ENCODE measurements at places on chromosomes 7 and 10.

GRCh38 chr7:47408675-47409074 is 173.2 kb downstream of the TNS3 start:
- no peak for DNase-seq

DNA sequence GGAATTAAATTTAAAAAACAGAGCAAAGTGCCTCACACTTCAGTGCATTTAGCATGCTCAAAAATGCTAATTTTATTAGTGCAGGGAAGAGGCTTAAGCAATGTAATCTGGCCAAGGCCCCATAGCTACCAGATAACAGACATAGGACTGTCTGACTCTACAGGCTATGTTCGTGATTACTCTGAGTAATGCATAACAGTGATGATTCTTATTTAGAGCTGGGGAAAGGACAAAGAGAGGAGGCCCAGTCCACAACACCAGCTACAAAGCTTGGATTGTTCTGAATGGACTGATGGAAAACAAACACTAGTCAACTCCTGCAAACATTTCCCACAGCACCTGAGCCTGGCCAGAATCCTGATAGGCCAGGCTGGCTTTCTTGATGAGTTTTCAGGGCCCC is 8.4 kb upstream of the CH25H start:
- no peak for DNase-seq

DNA sequence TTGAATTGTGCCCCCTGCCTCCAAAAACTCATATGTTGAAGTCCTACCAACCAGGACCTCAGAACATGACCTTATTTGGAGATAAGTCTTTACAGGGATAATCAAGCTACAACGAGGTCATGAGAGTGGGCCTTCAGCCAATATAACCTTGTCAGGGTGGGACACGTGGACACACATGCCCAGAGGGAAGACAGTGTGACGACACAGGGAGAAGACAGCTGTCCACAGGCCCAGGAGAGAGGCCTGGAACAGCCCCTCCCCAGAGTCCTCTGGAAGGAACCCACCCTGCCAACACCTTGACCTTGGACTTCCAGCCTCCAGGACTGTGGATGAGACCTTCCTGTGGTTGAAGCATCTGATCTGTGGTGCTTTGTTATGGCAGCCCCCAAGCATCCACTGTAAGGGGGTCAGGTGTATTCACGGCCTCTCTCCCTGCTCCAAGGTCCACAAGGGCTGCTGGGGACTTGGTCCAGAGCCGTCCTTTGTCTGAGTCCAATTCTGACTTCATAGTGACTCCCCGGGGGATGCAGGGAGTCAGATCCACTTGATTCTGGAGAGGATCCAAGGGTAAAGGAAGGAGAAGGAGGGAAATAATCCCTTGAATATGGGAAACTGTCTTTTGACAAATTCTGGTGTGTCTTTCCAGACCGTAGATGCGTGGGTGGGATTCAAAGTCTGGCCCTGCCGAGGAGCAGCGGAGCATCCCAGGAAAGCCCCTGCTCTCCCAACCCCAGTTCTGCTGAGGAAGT is 7.0 kb downstream of the CALML3 start:
- no peak for DNase-seq

- DNase-seq = no peak
Measured at GRCh38 chr7:108385834-108386422, 70.3 kb downstream of the NRCAM start.

DNA sequence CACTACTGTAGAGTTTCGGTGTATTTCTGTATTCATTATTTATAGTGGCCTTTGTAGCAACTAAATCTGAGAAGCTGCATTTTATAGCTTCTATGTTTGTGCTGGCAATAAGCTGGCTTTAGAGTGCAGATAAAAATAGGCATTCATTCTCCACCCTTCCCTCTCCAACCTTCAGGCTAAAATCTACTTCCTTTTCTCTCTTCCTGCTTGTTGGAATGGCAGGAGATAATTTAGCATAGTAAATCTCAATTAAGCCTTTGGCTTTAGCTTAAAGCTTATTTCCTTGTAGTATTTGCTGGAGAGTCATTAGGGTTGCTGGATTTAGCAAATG is 58.5 kb downstream of the CPVL start:
- no peak for DNase-seq

GRCh38 chr10:51125518-51125917 is 51.2 kb downstream of the PRKG1 start:
- no peak for DNase-seq

DNA sequence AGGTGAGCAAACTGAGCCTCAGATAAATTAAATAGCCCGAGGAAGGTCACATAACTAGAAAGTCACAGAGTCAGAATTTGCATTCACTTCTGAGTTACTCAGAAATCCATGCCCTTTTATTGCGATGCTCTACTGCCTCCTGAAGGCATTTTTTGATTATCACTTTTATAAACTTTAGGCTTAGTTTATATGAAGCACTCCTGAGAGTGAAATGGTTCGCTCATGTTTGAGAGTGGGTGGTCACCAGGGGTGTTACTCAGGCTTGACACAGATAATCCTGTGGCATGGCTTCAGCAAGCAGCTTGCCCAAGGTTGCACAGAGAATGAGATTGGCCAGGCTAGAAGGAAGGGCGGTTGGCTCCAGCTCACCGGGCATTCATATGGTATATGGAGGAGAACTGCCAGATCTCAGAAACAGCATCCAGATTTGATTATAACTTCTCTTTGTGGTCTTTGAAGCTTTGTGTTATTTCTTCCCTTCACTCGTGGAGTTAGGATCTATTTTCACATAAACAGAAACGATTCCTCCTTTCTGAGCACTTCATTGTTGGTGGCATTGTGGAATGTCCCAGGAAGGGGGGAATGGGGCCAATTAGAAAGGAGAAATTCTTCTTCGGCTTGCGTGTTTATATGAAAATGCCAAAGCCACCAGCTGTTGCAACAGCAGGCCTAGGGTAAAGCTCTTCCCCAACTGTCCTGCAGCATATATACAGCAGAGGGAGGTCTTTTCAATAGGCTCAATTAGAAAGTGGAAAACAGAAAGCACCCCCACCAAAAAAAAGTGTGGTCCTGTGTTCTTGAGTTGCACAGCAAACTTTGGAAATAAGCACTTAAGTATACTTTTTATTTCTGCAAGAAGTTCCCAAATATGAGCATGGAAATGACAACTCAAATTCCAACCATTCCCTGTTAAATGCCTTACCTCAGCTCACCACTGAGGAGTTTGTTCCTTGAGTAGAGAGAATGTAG is 628.8 kb downstream of the SUGCT start:
- DNase-seq = no peak

DNA sequence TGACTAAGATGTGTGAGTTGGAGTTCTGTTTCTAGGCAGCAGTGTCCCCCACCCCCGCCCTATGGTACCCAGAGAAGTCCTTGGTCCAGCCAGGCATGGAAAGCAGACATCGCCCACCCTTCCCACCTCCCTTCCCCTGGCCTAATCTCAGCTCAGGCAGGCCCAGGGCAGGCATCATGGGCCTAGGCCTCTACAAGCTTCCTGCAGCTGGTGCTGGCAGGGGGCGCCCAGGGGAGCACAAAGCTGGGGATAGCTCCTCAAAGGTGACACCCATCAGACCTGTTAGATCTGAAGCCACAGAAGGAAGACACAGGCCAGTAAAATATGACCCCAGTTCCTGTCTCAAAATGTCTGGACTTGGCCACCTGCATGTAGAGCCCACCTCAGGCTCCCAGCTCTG is 18.9 kb upstream of the UNC5B start:
- DNase-seq = no peak

DNA sequence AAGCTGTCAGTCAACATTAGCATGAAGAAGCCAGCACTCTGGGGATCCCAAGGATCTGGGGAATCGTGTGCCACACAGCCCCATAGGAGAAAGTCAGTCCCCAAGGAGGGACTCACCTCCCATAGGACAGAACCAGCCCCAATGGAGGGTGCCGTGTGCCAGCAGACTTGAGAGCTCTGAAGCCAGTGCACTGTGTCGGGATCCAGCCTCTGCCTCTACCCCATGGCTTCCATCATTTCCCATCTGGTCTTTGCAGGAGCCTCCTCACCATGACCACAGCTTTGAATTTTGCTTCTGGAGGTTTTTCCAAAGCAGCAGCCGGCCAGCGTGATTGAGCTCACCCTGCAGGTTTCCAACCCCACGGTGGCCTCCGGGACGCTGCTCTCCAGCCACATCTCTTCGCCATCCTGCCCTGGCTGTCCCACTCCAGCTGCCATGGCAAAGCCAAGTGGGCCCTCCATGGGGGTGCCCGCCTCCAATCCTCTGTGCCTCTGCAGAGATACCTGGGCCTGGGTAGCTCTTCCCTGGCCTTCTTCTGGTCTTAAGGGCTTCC is 171.8 kb upstream of the SHH start:
- DNase-seq = no peak

- no peak for DNase-seq
Measured at GRCh38 chr7:36303202-36304098, 86.2 kb upstream of the ANLN start.

DNA sequence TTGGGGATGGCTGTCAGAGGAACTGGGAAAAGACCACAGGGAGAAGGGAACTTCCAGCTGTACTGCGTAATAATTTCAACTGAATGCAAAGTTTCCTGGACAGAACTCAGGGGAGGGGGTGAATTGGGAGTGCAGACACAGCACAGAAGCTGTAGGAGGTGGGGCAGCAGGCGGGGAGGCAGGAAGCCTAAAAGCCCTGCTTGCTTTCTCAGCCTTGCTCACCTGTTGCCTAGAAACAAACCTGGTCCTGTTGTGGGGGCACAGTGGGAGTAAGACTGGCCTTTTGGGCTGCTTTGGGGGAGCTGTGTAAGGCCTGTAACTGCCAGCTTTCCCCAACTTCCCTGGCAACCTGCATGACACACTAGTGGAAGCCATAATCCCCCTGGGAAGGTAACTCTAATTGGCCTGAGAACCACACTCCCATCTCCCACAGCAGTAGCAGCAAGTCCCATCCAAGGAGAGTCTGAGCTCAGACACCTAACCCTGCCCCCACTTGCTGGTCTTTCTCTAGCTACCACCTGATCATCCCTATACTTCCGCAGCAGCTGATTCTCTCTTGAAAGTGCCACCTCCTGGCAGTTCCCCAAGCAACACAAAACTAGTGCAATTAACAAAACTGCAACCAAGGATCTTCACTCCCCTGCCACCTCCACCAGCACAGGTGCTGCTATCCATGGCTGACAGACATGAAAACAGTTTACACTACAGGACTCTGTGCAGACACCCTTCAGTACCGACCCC is 1239.3 kb downstream of the SORCS1 start:
- DNase-seq = no peak

DNA sequence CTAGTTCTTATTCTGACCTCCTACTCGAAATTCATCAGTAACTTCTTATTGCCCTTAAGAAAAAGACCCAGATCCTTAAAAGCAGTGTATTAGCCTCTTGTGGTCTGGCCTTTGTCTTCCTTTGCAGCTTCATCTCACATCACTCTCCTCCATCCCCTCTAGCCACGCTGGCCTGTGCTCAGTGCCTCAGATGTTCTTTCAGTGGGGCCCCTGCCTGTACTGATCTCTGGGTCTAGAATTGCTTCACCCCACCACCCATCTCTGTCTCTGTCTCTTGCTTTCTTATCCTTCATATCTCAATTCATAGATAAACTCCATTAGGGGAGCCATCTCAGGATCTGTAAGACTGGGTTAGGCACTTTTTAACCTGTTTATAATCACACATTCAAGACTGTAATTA is 1178.5 kb upstream of the C7orf33 start:
- no peak for DNase-seq

GRCh38 chr7:113968713-113969112 is 49.9 kb upstream of the PPP1R3A start:
- DNase-seq = no peak

DNA sequence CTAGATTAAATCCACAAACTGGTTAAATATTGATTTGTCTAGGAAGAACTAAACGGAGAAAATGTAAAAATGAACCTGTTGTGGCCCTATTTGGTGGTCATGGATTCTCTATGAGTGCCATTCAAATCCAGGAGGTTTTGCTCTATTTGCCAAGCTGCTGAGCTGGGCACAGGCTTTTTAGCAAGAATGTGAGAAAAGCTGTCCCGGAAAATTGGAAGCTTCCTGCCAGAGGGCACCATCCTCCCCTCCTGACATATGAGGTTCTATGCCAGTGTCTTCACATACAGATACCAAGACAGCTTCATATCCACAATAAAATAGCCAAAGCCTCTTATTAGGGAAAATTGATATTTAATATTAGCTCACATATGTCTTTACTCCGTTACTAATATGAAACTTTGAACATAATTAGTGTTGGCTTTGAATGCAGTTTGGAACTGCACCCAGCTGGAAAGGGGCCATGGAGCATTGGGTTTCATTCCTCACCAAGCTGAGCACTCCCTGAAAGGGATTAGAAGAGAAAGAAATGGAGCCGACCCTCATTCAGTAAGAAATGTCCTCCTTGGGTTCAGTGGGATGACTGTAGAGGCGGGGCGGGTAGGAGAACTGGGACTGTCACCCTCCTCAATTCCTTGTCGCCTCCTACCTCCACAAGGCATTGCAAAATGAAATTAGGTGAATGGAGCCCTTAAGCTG is 47.8 kb downstream of the NRCAM start:
- DNase-seq = no peak

- no peak for DNase-seq
Measured at GRCh38 chr10:110883924-110884323, 12.2 kb downstream of the PDCD4 start.

DNA sequence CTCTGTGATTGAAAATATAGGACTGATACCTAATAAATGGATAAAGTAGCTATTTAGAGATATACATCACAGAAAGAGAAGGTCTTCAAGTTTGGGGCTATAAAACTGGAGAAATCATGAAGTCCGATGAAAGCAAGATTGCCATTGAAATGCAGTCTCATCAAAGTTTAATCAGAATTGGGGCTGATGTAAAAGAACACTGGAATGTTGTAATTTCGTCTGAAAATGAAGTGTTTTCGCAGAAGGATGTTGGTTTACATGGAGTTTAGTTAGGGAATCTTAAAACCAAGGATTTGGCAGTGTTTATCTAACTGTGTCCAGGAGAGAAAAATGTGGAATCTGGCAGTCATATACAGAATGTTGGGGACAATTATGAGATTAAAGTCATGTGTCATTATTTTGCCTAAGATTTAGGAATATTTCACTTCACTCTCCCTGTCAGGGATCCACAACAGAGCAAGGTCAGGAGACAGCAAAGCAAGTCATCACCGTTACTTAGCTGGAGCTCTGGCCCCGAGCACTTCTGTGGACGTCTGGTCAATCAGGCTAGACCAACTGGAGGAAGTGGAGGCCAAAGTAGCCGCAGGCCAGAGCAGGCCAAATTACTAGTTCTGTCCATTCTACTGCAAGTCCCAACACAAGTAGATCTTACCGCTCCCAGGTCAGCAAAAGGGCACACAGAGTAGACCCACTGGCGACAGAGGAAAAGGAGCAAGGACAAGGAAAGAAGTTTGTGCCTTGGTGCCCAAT is 37.0 kb downstream of the EPDR1 start:
- DNase-seq = no peak

GRCh38 chr7:140671966-140672365 is 779 bp upstream of the ADCK2 start:
- no peak for DNase-seq

DNA sequence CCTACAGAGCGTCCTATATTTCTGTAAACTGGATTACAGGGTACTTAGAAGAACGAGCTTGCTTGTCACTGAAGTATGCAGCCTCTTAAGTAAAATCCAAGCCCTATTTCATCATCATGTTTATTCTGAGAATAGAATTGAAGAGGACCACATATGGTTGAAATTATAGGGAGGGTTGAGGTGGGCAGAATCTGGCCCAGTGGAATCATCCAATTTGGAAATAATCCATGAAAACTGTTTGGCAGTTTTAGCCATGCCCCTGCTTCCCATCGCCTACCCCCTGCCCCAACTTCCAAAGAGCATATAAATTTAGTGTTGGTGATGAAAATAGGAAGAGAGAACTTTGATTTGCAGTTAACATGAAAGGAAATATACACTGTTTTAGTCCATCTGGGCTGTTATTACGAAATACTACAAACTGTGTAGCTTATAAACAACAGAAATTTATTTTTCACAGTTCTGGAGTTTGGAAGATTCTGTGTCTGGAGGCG is 150.4 kb downstream of the PRKG1 start:
- no peak for DNase-seq

Data from stimulated activated CD4-positive, alpha-beta T cell treated with anti-CD3 and anti-CD28 coated beads, Interleukin-15, amount 100 ng/mL, for 1 hour (primary cell).